ENCODE measurements at places on chromosomes 5 and 9.
A peak's percentile ranks its signal among the peaks of the same experiment; 100 is the strongest.

- DNase-seq, result no peak
Measured at GRCh38 chr5:9615331-9615730, 14.8 kb downstream of the TAS2R1 start.

- no peak for DNase-seq
Measured at GRCh38 chr5:7592910-7593309, 197.0 kb downstream of the ADCY2 start.

- peak; percentile 70 for DNase-seq
Measured at GRCh38 chr9:87944682-87945081, 26.9 kb downstream of the SPATA31C1 start.

- DNase-seq, result no peak
Measured at GRCh38 chr5:153562189-153562588, 71.7 kb downstream of the GRIA1 start.

DNA sequence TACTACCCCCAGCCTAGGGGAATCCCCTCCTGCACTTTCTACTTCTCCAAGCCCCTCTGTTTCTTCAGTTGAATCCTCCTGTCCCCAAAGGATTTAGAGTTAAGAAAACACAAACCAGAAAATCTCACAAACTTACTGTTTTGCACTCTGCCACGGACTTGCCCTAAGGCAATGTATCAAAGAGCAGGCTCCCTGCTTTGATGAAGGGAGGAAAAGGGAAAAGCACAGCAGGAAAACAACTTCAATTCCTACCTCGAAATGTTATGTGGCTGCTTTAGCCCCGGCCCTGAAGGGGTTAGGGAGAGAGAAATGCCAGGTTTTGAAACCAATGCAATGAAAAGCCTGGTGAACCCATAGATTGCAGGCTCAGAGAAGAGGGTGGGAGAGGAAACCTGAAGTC is 254.7 kb downstream of the MAN2A1 start:
- no peak for DNase-seq

DNA sequence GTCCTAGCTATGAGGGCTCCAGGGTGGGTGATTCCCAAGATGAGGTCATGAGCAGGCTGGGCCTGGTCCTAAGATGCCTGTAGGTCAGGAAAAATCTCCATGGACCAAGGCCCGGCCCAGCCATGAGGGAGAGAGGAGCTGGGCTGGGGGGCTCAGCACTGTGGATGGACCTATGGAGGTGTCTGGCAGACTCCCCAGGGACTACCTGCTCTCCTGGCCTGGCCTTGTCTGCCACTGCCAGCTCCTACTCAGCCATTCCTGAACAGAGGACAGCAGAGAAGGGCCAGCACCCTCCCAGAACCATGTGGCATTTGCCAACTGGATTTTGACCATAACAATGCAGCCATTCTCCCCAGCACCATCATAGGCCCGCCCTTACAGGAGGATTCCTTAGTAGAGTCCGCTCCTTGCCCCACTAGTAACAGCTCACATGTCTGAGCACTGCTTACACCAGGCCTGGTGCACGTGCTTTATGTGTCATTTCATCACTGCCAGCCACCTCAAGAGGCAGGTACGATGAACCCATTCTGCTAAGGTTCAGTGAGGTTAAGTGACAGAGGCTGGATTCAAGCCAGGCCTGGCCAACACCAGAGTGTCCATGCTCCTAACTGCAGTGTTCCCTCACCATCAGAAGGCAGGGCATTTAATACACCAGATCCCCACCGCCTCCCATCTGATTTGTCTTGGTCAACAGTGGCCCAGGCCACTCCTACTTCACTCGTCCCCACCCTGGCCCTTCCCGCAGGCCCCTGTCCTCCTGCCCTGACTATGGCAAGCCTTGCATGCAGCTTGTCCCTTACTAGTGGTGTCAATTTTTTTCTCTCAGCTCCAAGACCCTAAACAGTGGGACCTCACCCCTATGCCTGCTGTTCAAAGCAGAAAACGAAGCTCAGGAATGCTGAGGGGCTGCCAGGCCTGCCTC is 669 bp downstream of the IL13 start:
- DNase-seq, result no peak

GRCh38 chr9:116990592-116990991 is 303.5 kb downstream of the TRIM32 start:
- no peak for DNase-seq

- no peak for DNase-seq
Measured at GRCh38 chr9:101579711-101580545, 14.8 kb downstream of the PPP3R2 start.

DNA sequence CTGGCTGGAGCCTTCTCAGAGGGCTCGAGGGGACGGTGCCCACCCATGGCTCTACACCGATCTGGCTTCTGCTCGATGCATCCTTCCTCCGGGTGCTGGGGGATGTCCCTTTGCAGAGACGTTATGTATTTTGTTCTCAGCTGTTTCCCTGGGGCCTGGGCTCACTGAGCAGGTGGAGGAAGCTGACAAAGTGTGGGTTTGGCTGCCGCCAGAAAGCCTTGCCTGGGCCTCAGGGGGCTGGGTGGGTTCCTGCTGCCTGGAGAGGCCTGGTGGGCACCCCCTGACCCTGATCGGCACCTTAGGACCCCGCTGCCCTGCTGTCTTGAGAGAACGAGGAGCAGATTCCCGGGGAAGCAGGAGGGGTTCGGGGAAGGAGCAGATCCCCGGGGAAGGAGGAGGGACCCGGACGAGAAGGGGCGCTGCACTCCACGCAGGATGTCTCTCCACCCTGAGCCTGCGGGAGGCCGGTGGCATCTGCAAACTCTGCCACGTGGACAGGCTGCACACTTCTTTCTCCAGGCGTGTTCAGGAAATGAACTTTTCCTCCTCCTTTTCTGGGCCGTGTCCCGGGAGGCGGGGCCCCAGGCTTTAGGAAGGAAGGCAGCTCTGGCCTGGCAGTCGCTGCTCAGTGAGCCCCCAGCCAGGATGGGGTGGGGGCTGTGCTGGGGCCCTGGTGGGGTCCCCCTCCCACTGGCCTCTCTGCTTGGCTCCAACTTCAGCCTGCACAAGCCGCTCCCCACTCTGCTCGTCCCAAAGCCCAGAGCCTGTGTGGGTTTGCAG is 148.9 kb downstream of the RXRA start:
- DNase-seq, result peak; percentile 92

Measured in left lung (tissue), 14 donors.